ENCODE measurements at places on chromosomes 12 and 14.

- no peak for DNase-seq
Measured at GRCh38 chr12:91773749-91774429, 371.8 kb downstream of the BTG1 start.

- DNase-seq, result no peak
Measured at GRCh38 chr14:27660683-27661082, 1062.8 kb upstream of the NOVA1 start.

- no peak for DNase-seq
Measured at GRCh38 chr14:104266631-104267575, 128.5 kb downstream of the KIF26A start.

- no peak for DNase-seq
Measured at GRCh38 chr14:33948145-33948868, 2.6 kb downstream of the EGLN3 start.

DNA sequence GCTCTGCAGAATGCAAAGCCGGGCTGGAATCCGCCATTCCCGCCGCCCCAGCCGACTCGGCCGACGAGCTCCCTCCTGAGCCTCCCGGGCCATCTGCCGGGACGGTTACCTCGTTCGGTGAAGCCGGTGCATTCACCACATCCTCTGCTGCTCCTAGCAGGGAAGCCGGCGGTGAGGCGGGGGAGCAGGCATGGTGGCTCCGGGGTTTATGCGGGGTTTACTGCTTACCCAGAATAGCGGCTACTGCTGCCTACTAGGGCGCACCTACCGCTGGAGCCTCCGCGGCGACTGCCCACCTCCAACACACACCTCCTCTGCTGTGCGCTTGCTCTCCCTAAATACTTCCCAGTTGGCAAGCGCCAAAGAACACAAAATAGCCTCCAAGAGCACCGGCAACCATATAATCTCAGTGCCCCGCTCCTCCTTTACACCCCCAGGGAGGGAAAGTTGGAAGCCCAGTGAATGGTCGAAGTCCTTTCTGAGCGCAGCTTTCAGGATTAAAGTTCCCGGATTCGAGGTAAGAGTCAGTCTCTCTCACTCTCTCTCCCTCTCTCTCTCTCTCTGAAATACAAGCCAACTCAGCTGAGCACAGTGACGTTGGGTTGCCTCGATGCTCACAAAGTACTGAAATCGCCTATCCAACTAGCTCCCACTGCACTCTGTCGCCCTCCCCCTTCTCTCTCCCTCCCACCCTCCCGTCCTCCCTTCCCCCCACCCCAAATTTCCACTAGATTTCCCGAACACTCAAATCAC, at the start of gene TBX5:
Gene TBX5 (minus strand): TSS at position 626 of the 753 bp plus-strand sequence. CDS start 2,246 bp downstream, outside the sequence.
- peak; percentile 60 for DNase-seq

DNA sequence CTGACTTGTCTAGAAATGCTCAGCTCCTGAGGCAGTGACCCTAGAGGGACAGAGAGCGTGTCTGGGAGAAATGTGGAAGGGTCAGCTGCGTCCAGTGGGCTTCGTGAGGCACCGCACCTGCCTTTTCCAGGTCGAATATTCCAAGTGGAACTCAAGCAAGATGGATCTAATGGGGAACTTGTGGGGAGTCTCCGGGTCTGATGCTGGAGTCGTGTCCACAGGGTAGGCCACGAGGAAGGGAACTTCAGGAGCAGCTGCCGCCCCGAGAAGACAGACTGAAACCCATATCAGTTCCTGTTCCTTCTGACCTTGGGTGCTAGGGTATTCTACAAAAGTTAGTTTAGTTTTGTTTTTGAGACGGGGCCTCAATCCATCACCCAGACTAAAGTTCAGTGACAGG, 67.5 kb downstream of the TNFAIP2 start:
- no peak for DNase-seq

DNA sequence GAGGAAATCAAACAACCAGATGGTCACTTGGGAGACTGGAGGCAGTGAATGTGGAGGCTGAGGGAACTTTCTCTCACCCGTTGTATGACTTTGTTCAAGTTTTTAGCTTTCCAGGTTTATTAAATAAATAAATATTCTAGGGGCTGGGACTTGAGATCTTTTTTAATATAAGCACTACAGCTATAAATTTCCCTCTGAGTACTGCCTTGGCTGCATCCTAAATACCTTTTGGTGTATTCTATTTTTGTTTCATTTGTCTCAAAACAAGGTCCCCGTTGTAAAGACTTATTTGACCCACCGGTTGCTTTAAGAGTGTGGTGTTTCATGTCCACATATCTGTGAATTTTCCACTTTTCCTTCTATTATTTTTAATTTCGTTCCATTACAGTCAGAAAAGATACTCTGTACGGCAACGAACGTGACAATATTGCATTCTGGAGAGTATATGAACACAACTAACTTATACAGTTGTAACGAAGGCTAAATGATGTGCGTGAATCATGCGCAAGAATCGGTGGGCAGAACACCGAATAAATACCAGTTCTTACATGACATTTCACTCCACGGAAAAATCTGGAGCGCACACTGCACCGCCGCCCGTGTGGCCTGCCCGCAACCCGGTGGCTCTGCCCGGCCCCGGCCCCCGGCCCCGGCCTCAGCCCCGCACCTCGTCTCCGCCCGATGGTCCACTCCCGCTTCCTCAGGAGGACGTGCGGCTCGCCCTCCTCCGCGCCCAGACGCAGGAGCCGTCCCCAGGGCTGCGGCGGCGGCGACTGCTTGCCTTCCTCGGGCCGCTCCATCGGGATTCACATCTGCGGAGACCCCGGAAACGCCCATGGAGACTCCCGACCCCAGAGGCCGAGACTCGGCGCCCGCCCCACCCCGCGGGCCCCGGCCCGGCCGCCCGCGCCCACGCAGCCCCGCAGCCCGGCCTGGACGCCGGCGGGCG, 602 bp downstream of the CHFR start:
- no peak for DNase-seq

- DNase-seq, result peak; percentile 35
Measured at GRCh38 chr14:97056086-97056485, 258.9 kb downstream of the VRK1 start.

DNA sequence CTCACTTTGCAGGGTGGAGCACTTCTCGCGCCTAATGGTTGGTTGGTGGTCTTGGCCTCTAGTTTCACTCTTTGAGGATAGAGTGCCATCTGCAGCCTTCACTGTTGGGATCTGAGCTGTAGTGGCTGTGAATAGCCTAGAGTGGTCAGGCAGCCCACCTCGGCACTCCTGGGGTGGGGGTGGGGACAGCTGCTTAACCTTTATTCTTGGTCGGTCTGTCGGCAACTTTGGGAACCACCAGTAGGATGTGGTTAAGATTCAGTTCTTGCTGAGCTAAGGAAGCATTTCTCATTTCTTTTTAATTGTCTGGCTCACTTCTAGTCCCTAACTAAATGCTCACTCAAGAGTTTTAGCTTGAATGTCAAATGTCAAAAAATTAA, 21.1 kb downstream of the TMBIM6 start:
- no peak for DNase-seq

DNA sequence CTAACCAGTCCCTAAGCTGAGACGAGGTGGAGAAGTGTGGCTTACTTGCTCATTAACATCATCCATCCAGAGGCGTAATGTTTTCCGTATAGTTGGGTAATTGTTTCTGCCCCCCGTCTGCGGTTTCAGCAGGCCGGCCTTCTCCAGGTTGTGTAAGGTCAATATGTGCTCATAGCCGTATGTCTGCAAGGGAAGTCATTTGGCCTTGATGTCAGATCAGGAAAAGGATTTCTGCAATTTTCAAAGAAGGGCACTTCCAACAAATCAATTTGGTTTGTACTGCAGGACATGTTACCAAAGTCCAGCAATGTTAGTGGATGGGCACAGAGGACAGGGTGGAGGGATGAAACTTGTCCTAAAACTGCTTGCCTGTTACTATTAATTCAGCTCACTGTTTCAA, 9.9 kb upstream of the DIABLO start:
- no peak for DNase-seq

- no peak for DNase-seq
Measured at GRCh38 chr12:12022306-12022936, 48.3 kb upstream of the BCL2L14 start.

DNA sequence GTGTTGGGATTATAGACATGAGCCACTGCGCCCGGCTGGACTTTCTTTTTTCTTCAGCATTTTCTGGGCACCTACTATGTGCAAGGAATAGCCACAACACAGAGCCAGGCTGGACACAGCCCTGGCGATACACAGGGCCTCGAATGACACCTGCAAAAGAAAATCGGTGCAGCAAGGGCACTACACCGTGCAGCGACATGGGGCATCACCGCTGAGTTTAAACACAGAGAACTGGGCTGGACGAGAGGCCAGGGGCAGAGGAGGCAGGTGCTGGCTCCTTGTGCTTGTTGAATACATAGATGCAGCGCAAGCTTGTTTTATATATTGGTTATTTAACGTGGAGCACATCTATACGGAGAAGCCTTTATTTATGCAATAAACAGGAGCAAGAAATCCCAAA, 92.4 kb downstream of the SETD3 start:
- DNase-seq, result no peak

DNA sequence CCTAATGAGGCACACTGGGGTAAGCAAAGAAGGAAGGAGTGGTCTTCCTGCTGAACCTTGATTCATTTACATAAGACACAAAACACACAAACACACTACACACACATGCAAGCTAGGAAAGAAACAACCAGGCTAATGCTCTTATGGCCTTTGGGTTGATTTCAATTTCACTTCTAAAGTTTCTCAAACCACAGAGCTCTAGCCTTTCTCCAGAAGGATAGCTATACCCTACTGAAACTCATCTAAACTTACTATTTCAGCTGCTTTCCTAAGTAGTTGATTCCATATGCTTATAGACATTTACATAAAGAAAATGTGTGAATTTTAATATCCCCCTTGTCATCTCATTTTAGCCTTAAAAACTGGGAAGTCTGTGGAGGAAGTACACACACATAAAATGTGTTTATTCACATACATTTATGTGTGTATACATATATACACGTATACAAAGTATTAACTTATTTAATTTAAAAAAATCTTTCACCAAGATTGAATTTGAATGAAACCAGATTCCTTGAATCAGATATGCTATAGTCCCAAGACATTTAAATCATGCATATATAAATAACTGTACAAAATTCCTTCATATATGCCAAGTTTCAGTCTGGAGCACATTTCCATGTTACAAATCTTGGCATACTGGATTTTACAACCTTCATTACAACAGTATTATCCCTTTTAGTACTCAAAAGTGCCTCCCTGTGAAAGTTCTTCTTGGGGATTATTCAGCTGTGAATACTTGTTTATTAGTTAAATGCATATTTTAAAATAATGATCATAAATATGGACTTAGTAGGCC, 231.8 kb upstream of the NPAS3 start:
- no peak for DNase-seq

- no peak for DNase-seq
Measured at GRCh38 chr12:59431266-59431665, 164.6 kb upstream of the SLC16A7 start.

DNA sequence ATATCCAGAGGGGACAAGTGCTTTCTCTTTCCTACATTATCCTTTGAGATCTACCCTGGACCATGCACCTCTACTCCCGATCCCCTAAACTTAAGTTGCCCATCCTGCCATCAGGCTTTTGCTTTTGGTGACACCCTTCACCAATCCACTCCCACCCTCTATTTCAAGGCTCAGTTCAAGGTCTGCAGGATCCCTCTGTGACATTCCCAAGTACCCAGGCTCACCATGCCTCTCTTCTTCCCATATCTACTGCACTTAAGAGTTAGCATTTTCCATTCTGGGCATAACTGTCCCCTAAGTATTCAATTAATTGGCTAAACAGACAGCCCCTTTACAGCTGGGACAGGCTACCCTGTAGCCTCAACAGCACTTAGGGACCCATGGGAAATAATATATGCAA, 3.1 kb downstream of the NFYB start:
- no peak for DNase-seq

DNA sequence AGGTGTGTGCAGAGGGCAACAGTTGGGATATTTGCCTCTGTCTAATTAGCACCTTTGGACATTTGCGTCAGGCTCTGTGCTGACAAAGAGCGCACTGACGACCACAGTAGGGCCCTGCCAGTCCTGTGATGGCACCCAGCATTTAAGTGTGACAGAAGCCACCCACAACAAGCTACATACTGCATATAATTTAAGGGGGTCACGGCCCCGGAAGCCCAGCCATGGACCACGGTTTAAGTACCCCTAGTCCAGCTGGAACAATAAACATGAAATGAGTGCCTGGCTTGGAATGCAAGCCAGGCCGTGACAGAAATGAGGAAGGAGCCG, 16.8 kb upstream of the DYNC1H1 start:
- DNase-seq, result no peak

DNA sequence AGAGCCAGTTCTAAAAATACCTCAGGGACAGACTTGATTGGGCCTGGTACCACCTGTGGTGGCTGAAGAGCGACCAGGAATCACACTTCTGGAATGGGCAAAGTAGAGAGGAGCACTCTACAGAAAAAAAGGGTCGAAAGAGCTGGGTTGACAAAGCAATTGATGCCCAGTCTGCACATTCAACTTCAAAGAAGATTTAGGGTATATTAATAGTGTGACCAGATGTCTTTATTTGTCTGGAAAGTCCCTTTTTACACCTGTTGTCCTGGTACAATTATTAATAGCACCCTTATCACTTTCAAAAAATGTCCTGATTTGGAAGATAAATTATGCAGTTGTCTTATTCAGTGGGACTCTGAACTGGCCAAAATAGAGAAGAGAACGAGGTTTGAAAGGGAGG, 137.5 kb downstream of the DYRK2 start:
- no peak for DNase-seq

GRCh38 chr12:47870175-47870781, 34.5 kb downstream of the VDR start:
- DNase-seq, result no peak

Measured in NCI-H1105 (cell line).